ENCODE measurements at places on chromosomes 6 and 20. TPM values are rescaled to one million over a fixed set of nuclear protein-coding genes. Genes with fewer than 3 reads are reported as not detected.

Gene RAET1E
- total RNA-seq: 0.28 TPM

Gene FITM2
- total RNA-seq: 2.8 TPM

Gene FAM209B
- total RNA-seq: 0.56 TPM

Gene CASS4
- total RNA-seq: not detected

Gene FAXC
- 2.2 TPM for total RNA-seq

Gene MUC22
- not detected for total RNA-seq

Gene SEL1L2
- total RNA-seq: not detected

Gene SLC22A16
- total RNA-seq: 0.54 TPM

Gene AURKA
- 14.3 TPM for total RNA-seq

Gene PFDN4
- total RNA-seq: 43.7 TPM

Gene MPIG6B
- total RNA-seq: not detected

Gene SLC35D3
- not detected for total RNA-seq

Gene OSER1
- 28.2 TPM for total RNA-seq

Gene MTFR2
- 1.4 TPM for total RNA-seq

Gene GGTLC1
- not detected for total RNA-seq

Gene NKAIN4
- total RNA-seq: 3.3 TPM

Gene FAM229B
- 20.9 TPM for total RNA-seq

Gene MCM8
- total RNA-seq: 8.2 TPM

Gene RIPOR2
- 1.1 TPM for total RNA-seq

Gene SCRT2
- not detected for total RNA-seq

Gene SIRPB1
- not detected for total RNA-seq

Gene SLC32A1
- total RNA-seq: 3.4 TPM

Gene CLDN20
- 0.23 TPM for total RNA-seq

Gene BPIFB1
- not detected for total RNA-seq

Gene PRSS16
- total RNA-seq: 6.1 TPM

Gene GNMT
- total RNA-seq: 0.59 TPM

Gene SYNGAP1
- 48.6 TPM for total RNA-seq

Gene TREML2
- total RNA-seq: 0.10 TPM

Gene PDSS2
- total RNA-seq: 7.9 TPM
